CD4-positive, alpha-beta T cell treated with Interleukin-15 for 4 hours (primary cell): ENCODE measurements at places on chromosomes 6 and 20.

- no peak for DNase-seq
Measured at GRCh38 chr6:49548613-49549304, 1.7 kb upstream of the C6orf141 start.

DNA sequence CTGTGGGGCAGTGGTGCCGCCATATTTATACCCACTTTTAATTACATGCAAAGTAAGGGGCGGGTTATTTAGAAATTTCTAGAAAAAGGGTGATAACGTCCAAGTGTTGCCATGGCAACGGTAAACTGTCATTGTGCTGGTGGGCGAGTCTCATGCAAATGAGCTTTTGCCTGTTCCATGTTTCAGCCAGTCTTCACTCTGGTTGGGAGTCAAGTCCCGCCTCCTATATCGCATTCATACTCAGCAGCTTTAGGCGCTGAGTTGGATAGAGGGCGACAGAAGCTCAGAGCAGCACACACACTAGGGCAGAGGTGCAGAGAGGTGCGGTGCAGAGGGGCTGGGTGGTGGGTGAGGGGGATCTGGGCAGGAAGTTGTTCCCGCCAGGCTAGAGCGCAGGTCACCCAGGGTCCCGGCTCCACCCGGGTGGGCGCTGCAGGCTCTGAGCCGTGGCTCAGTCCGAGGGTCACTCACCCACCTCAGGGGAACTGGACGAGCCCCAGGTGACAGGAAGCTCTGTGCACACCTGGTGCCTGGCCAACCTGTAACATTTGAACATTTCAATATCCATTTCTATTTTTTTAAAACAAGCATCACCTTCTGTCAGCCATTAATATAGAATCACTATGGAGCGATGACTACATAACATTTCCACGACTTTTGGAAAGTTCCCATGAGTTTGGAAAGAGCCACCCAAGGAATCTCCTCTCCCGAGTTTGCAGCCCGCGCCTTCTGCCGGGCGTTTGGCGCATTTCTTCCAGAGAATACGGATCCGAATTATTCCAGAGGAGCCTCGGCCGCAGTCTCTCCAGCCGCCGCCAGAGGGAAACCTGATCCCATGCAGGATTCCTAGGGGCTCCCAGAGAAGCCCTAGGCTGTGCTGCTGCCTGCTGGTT lies 89.1 kb upstream of the PHACTR3 start:
- DNase-seq, result no peak

GRCh38 chr6:110511401-110511800 lies 35.0 kb upstream of the SLC22A16 start:
- DNase-seq, result no peak

DNA sequence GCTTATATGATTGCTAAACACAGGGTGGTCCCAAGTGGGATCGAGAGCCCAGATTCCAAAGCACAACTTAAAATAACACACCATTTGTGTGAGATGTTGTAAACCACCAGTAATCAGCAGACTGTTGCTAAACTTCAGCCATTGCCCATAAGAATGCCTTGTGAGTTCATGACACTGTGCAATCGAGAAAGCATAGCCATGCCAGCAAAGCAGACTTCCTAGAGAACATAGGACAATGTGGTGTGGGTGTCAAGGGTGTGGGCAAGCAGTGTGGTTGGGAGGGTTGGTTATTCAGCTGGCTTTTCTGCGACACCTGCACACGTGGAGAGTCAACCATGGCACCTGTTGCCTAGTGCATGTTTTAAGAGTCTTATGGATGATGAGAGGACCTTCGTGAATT lies 16.1 kb upstream of the CALHM6 start:
- no peak for DNase-seq

DNA sequence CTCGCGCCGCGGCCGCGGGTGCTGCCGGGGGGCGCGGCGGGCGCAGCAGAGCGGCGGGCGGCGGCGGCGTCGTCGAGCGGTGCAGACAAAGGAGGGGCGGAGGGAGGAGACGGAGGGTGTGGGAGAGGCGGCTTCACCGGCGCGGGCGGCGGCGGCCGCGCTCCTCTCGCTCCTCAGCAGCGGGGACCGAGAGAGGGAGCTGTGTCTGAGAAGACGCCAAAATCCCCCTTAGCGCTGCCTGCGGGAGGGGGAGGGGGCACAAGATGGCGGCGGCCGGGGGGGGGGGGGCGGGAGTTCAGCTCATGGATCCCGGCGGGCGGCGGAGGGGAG lies 296 bp downstream of the ADNP start:
- no peak for DNase-seq

DNA sequence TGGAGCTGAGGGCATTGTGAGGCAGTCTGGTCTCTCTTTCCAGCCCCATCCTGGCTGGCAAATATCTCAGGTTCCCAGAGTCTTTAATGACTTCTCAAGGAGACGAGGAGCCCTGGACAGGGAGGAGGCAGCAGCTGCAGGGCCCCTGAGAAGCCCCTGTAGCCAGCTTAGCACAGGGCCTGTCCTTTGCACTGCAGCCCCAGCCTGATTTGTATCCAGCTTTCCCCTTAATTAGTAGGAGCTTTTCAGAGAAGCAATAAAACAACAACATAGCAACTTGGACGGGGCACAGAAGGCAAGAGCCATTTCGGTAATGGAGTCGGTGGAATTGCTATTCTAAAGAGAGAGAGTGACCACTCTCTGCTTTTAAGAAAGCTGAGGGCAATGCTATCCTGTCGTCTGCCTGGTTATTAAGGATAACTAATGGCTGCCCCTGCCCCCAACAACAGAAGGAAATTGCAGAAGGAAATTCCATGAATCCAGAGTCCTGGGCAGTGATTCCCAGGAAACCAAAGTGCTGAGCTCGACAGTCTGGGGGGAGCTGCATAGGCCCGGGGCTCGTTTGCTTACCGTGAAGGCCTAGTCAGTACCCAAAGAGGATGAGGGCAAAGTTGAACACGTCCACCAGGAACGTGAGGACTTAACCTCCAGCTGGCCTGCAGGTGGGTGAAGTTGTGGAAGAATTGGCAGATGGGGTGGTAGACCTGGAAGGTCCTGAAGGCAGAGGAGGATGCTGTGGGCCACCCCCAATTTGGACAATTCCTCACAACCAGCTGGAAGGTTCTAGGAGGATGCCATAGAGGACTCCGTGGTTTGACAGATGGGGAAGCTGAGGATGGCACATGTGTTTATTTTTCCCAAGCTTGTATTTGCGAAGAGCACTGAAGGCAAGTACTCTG lies 50.3 kb downstream of the NPEPL1 start:
- DNase-seq, result no peak

GRCh38 chr6:111975466-111975865 lies 78.4 kb upstream of the CCN6 start:
- no peak for DNase-seq

GRCh38 chr6:143110572-143110971 lies 49.9 kb downstream of the AIG1 start:
- no peak for DNase-seq

DNA sequence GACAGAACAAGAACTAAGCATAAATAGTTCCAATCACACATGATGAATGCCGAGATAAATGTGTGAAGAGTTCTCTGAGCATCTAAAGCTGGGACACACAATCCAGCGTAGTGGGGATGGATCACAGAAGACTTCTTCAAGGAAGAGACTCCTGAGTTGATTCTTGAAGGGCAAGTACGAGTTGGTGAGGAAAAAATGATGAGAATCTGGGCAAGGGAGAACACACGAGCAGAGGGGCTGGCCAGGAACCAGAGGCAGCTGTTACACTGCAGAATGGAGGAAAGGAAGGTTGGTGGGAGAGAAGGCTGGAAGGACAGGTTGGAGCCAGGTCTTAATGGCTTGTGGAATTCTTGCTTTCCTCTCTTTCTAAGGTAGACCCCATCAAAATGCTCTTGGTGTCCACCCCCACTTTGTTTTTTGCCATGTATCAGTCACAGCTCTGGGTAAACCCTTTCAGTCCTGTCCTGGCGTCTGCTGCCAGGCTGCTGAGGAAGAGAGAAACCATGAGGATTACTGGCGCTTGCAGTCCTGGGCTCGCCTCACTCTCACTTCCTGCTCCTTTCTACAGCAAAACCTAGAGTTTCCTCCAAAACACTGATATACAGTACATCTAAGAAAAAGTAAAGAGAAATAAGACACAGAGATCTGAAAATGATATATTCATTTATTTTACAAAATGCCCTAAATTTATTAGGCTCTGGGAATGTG lies 127.6 kb upstream of the FAM184A start:
- no peak for DNase-seq

DNA sequence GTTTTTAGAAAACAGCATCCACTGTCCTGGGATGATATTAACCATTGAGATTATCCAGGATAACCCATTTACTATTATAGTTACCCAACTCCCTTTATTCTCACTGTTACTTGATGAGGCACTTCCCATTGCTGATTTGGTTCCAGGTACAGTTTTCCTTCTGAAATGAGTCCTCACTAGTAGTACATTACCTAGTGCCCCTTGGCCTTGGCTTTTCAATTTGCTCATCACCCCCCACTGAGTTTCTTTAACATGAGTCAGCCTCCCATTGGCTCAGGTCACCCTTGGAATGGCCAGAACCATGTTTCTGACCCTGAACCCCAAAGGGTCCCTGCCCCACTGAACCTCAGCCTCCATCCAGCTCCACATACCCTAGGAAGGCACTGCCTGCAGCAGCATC lies 28.4 kb downstream of the MDGA1 start:
- DNase-seq, result no peak

DNA sequence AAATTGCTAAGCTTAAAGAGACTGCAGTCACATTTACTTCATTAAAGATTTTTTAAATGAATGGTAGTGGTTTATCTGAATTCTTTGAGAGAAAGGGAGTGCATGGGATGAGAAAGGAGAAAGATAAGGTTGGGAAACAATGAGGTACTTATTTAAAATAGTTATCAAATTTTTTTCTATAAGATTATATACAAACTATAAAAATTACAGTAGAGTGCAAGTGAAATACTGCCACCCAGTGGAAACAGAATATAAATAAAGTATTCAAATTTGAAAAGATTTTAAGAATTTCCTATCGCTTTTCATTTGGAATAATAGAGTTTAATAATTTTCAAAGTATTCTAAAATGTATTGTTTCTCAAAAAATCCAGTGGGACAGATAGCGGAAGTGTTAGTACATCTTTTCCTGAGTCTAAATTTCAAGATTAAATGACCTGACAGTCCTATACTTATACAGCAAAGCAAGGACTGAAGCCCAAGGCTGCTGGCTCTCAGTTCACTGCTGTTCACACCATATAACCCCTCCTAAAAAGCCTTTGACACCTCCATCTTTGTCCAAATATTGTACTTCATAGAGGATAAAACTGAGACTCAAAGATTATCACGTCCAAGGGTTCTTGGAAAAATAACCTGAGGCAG lies 31.1 kb downstream of the EPM2A start:
- no peak for DNase-seq

DNA sequence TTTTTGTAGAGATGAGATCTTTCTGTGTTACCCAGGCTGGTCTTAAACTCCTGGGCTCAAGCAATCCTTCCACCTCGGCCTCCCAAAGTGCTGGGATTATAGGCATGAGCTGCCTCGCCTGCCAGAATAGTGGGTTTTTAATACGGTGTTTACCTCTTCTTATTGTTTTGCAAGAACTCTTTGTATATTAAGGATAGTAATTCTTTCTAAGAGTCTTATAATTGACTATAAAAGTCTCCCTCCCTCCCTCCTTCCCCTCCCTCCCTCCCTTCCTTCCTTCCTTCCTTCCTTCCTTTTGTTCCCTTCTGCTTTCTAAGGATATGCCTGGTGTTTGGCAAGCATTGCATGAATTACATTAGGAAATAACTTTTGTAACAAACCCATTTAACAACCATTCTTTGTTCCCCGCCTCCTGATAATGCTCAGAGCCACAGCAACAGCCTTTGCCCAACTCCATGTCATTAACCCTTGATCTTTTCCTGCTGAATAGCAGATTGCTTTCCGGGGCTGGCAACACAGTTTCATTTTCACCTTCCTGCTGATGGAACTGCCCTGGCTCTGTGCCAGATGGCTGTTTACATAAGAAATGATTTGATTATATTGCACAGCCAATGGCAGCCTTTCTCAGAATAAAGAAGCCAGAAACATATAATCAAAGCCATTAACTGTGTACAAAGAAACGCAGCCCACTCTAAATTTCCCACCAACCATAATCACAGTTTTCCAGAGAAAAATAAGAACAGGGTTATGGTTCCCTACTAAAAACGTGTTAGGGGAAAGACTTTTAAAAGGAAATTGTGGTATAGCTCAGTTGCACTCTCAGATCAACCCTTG lies 143.7 kb upstream of the PTPN1 start:
- DNase-seq, result peak; percentile 22

GRCh38 chr6:155936551-155936950 lies 480.9 kb upstream of the NOX3 start:
- no peak for DNase-seq

- no peak for DNase-seq
Measured at GRCh38 chr6:90019216-90019615, 124.9 kb downstream of the GJA10 start.

DNA sequence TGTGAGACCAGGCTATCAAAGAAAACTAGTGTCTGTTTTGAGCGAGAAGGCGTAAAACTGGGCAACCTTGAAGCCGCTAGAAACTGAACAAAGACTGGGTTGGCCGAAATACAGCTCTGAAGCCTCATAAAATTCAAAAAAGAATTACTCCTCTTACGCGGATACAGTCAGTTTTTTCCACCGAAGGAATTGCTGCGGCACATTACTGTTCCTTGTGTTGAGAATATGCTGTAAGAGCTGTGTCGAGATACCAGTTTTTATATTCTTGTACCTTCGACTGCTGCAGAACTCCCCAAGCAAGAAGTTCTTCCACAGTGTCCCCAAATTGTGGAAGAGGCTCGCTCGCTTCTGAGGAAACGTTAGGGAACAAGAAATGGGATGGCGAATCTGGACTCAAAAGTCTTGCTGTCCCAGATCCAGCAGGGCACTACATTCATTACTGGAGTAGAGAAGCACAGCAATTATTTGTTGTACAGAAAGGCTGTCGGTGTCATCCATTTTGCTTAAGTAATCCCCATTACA lies 523 bp upstream of the COX7A2 start:
- no peak for DNase-seq

DNA sequence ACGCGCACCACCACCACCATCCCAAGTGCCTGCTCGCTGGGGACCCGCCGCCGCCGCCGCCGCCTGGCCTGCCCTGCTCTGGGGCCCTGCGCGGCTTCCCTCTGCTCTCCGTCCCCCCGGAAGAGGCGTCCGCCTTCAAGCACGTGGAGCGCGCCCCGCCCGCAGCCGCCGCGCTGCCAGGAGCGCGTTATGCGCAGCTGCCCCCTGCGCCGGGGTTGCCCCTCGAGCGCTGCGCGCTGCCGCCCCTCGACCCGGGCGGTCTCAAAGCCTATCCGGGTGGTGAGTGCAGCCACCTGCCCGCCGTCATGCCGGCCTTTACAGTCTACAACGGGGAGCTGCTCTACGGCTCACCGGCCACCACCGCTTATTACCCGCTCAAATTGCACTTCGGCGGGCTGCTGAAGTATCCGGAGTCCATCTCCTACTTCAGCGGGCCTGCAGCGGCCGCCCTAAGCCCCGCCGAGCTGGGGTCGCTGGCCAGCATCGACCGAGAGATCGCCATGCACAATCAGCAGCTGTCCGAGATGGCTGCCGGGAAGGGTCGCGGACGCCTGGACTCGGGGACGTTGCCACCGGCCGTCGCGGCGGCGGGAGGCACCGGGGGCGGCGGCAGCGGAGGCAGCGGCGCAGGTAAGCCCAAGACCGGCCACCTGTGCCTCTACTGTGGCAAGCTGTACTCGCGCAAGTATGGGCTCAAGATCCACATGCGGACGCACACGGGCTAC lies 7.2 kb downstream of the PRDM13 start:
- no peak for DNase-seq
